Stromal cell of bone marrow (primary cell): ENCODE measurements at places on chromosomes 11 and 22.

DNA sequence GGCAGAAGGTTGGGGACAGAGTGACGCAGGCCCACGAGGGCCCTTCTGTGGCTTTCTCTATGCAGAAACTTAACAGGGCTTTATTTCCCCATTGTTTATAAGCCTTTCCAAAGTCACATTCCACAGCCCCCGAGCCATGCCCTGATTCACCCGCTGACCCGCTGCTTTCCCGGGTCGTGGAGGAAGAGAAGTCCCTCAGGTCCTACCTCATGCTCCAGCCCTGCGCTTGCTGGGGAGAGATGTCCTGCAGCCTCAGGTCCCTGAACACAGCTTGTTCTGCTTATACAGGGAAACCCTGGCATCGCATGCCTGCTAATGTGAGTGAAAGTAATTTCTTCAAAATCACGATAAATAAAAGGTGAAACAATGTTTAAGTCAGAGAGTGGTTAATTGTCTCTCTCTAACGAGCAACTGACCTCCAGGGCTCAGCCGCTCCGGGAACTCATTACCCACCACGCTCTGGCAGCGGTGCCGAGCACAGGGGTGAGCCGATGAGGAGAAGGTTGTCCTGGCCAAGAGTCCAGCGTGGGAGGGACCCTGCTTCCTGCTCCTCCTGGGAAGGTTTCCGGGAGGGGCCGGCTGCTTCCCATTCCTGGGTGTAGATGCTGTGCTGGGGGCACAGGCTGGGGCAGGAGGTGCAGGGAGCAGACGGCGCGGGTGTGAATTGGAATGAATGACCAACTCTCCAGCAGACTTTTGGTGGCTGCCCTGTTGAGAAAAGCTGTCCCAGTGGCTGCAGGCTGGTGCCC is 595.2 kb downstream of the BRD1 start:
- no peak for DNase-seq

DNA sequence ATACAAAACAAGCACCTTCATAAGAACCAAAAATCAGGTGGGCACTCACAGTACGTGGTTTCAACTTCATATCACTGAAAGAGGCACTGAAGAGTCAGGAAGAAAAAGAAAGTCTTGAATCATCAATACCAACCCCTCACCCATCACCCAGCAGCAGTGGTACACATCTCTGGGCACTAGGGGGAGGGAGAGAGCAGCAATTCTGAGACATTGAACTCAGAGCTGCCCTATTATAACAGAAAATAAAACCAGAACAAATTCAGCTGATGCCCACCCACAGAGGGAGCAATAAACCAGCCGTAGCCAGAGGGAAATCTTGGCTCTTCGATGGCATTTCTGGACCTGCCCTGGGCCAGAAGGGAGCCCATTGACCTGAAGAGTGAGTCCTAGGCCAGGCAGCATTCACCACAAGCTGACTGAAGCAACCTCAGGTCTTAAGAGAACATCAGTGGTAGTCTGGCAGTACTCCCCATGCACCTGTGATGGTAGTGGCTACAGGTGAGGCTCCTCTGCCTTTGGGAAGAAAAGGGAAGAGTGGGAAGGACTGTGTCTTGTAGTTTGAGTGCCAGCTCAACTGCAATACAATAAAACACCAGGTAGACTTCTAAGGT is 42.2 kb upstream of the FAM181B start:
- peak; percentile 18 for DNase-seq

- no peak for DNase-seq
Observed at GRCh38 chr11:77340501-77340900, 39.0 kb upstream of the GDPD4 start.

DNA sequence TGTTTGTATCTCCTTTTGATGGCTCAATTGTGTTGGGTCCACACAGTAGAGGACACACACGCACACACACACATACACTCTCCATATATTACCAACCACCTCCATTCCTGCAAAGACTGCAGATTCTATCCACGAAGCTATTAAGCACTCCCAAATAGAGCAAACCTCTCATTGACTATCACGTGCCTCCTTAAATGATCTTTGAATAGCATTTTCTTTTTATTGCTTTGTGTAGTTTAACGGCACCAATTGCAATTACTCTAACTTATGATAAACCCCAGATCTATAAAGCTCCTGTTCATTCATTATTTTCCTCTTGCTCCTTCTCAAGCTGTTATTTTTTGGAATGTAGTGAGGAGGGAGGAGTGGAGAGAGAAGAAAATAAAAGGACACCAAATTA is 204.7 kb downstream of the ST3GAL4 start:
- no peak for DNase-seq

DNA sequence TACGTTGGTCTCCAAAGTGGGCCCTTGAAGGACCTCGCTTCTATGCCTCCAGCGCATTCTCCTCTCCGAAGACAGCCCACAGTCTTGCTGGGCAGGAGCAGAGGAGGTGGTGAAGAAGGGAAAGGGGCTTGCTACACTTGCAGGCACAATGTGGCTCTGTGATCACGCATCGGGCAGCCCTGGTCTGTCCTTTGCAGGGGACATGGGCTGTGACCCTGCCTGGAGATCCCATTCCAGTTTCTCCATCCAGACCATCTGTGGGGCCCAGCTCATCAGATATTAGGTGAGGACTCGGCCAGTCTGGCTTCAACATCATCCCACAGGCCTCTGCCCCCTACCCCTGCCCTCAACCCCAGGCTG is 810 bp downstream of the APOA1 start:
- DNase-seq = no peak

DNA sequence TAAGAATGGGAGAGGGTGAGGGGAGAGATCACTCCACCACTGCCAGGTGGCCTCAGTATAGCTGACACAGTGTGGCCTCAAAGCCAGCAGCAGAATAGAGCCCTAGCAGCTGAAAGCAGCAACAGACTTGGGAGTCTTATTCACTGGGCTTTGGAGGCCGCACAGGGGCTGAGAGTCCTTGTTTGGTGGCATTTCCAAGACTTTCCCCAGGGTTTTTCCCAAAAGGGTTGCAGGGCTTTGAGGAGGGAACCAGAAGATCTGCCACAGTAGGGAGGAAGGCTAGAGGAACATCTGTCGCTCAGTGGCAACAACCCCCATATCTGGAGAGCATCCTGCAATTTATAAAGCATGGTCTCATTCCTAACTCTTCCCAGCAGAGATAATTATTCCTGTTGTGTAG is 35.0 kb upstream of the RCN1 start:
- DNase-seq = no peak

- DNase-seq = no peak
Observed at GRCh38 chr22:46026899-46027210, 49.9 kb upstream of the WNT7B start.

GRCh38 chr22:26766510-26767350 is 109.3 kb downstream of the MIAT start:
- no peak for DNase-seq

DNA sequence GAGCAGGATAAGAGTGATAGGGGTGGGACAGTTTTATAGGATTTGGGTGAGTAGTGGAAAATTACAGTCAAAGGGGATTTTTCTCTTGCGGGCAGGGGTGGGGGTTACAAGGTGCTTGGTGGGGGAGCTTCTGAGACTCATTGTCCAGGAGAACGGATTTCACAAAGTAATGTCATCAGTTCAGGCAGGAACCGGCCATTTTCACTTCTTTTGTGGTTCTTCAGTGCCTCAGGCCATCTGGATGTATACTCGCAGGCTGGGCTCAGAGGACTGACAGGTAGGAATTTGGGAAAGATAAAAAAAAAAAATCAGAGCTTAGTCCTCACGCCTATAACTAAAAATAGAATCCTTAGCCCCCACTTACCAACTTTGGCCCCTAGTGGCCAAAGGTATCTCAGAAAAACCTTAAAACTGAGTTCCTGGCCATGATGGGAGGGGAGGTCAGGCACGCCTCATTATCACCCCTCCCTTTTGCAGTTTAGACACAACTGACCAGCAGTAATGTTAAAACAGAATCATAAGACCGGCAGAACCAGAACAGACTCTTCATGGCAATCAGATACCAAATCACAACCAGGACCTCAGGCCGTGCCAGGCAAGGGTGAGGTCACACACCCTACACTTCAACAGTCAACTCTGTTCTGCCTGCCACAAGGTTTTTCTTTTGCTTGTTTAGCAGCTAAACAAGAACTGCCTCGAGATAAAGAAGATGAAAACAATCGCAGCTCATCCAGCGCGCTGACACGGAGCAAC is 8.9 kb upstream of the APOBEC3G start:
- DNase-seq = no peak

DNA sequence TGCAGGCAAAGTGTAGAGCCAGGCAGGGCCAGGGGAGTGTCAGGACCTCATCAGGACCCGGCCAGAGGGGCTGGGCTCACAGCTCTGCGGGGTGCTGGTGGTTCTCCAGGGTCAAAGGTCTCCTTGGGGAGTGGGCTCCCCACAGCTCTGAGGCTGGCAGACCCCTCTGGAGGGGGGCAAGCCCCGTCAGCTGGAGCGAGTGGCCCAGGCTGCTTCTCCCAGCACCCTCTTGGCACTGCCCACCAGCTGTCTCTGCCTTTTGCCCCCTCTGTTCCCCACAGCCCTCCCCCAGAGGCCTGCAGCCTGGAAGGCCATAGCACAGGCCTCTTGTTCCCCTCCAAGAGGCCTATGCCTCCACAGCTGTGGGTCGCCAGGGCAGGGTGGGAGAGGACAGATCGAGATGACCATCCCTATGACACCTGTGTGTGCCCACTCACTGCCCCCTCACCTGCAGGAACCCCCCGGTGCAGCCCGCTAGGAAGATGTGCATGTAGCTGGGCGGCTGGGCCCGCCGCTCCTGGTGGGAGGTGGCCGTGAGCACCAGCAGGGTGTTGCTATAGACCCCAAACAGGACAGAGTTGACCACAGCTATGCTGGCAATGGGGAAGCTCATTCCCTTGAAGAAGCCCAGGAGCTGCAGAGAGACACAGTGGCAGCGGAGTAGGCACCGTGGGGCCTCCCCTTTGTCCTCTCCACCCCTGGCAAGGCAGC is 3.4 kb downstream of the SLC25A45 start:
- DNase-seq = no peak

GRCh38 chr11:131595797-131596196 is 225.4 kb downstream of the NTM start:
- DNase-seq = no peak

DNA sequence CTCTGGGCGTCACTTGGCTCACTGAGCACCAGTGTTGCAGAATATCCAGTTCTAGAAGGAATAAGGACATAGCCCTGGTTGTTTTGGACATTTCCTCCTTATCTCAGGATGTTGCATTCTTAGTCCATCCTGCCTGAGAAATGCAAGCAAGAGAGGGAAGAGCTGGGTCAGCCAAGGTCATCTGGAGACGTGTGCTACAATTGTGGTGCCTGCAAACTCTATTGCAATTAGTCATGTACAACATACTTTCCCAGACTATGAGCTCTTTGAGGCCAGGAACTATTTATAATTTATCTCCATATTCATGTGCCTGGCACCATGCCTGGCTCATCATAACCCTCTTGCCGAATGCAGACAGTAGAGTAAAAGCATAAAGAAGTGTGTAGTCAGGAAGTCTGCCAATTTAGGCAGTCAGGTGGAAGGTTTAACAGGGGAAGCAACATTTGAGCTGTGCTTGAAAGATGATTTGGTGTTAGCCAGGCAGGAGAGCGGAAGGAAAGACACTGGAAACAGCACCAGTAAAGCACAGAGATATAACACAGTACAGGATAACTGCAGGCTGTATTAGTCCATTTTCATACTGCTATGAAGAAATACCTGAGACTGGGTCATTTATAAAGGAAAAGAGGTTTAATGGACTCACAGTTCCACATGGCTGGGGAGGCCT is 129.4 kb upstream of the PAX6 start:
- no peak for DNase-seq

- no peak for DNase-seq
Observed at GRCh38 chr22:19483481-19484244, 3.9 kb downstream of the CDC45 start.

- DNase-seq = no peak
Observed at GRCh38 chr11:111395749-111396148, 16.7 kb upstream of the POU2AF1 start.

DNA sequence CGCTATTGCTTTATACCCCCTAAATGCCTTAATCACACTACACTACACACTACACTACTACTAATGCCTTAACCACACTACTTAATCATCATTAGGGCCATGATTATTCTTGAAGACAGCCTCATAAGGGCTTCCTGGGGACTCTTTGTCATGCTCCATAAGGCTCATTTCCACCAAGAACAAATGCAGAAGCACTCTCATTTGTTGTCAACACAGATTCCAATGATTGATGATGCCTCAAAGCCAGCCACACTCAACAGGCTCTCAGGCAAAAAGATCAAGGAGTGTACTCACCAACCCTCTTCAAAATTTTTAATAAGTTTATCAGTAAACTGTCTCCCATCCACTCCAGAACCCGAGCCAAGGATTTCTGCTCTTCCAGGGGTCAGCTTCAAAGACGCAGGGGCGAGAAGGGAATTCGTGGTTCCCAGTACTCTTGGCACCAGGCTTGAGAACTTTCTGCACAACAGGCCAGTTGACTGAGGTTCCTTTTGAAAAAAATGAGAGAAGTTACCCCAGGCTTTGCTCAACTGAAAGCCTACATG is 204.7 kb upstream of the GUCY1A2 start:
- DNase-seq = no peak

- DNase-seq = no peak
Observed at GRCh38 chr11:60208951-60209350, 26.1 kb upstream of the MS4A6A start.

DNA sequence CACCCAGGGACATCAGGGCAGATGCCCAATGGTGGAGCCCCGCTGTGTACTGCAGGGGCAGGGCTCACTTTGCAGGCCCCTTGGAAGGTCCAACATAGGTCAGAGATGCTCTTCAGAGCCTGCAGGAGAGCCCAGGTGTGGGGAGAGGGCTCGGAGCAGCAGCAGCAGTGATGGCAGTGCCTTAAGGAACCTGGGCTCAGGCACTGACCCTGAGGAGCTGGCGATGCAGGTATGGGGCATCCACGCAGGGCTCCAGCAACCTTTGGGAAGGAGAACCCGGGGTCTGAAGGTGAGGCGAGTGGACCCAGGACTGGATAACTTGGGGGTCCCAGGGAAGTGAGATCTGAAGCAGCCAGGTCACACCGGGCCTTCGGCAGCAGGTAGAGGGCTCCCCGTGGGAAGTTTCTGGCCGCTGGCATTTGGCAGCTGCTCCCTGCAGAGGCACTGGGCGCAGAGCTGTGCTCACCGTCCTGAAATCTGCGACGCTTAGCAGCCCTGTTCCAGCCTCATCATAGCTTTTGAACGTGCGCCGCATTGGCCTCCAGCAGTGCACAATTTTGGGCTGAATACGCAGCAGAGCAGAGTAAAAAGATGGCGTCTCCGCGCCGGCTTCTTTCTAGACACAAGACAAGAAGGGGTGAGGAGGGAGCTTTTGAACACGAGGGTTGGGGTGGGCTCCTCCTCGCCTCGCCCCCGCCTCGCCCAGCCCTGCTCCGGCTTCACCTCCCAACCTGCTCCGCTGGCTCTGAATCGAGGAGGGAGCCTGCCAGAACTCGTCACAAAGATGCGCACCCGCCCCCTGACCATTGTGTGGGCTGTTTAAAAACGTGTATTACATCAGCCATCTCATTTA is 118.8 kb downstream of the MPPED1 start:
- DNase-seq = no peak

GRCh38 chr22:19118329-19118880 is 3.8 kb downstream of the DGCR2 start:
- no peak for DNase-seq

GRCh38 chr22:19793661-19794310 is 33.2 kb downstream of the TBX1 start:
- no peak for DNase-seq
